ENCODE measurements at places on chromosomes 5 and 9.

- DNase-seq = no peak
These were observed 96.9 kb downstream of the MED27 start for GRCh38 chr9:131982671-131983239.

GRCh38 chr5:127673117-127673800, 24.4 kb downstream of the CTXN3 start:
- no peak for DNase-seq

GRCh38 chr9:74960561-74960960, 7.8 kb upstream of the C9orf40 start:
- DNase-seq = no peak

DNA sequence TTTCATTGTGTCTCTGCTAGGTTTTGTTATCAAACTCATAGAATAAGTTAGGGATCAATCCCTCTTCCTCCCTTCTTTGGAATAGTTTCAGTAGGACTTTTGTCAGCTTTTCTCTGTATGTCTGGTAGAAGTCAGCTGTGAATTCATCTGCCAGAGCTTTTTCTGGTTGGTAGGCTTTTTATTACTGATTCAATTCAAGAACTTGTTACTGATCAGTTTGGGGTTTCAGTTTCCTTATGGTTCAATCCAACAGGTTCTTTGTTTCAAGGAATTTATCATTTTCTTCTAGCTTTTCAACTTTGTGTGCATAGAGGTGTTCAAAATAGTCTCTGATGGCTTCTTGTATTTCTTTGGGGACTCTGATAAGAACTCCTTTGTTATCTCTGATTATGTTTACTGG, 221.7 kb downstream of the FGF10 start:
- DNase-seq = no peak

- DNase-seq = no peak
These were observed 56.1 kb upstream of the ZNF300 start for GRCh38 chr5:150960791-150961396.

GRCh38 chr5:108521011-108521700, 139.3 kb upstream of the FBXL17 start:
- no peak for DNase-seq

- no peak for DNase-seq
These were observed 20.6 kb upstream of the CRB2 start for GRCh38 chr9:123335193-123335985.

DNA sequence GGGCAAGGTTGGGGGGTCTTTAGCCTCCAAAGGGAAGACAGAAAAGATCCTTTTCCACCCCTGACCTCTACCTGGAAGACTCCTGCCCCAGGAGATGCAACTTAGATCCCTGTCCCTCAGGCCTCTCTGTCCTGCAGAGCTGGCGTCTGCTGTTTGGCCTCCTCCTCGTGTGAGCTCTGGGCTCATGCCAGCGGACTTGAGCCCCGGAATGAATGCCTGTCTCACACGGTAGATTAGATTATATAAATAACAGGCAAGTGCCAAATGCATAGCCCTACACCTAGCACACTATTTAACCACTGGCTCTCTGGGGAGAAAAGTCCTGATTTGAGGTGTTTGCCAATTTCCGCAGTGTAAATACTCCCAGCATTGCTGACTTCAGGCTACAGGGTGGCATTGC, 1.4 kb upstream of the WNK2 start:
- no peak for DNase-seq

DNA sequence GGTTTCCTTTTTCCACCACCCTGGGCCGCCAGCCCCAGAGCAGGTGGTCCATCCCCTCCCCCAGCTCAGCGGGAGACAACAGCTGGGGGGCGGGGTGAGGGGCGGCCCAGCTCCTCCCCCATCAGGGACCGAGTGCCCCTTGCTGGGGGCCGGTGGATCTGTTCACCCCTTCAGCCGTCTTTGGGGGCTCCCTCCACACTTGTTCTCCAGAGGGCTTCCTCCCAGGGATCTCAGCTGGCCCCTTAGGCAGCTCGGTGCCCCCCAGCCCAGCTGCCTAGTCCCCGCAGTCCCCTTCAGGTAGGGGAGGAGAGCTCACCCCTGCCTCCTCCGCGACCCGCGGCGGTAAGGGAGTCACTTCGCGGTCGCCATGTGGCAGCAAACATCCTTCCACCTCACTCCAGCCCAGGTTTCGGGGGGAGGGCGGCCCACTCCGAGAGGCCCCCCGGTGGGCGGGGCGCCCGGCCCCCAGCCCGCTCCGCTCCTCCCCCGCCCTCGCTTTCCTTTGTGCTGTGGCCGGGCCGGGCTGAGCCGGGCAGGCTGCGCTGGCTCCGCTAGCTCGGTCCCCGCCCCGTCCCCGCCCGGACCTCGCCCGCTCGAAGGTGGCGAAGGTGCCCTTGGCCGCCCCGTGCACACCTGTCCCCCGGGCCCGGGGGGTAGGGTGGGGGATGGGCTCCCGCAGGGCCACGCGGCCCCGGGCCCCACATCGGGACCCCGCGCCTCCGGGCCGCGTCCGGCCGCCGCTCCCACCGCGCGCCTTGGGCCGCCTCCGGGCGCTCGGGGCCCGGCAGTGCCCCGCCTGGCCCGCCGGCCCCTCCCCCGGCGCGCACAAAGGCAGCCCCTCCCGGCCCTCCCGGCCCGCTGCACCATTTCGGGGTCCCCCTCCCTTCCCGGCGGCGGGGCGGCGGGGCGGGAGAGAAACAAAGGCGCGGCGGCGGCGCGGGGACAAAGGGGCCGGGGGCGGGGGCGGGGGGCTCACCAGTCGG, 683 bp downstream of the DBN1 start:
- DNase-seq = peak; percentile 71

DNA sequence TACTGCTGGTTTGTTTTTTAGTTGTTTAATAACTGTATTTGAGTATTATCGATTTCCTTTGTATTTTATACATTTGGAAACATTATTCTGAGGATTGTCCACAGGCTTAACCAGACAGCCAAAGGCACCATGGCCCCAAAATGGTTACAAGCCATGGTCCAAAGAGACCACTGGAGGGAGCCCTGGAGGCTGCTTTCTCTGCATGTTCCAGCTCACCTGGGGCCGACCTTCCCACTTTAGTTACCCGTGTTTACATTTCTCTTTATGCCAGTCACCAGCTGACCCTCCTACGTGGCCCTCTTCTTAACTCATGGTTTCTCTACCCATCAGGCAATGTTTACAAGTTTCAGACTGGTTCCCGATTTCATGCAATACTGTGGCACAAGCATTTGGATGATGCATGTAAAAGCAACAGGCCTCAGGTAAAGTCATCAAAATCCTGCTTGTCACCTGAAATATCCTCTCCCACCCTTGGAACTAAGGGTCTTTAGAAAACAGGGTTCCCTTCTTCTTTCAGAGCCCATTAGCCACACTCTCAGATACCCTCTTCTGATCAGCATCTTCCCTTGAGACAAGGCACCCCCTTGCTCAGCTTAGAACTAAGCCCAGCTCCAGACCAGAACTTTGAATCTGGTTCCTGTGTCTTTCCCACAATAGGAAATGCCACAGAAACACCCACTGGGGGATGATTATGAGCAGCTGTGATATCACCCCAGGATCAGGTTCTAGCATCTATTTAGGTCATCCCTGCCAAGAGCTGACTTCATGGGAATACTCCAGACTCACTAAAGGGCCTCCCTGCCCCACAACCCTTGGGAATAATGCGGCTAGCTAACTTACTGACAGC, 49.9 kb upstream of the GARNL3 start:
- DNase-seq = peak; percentile 77

DNA sequence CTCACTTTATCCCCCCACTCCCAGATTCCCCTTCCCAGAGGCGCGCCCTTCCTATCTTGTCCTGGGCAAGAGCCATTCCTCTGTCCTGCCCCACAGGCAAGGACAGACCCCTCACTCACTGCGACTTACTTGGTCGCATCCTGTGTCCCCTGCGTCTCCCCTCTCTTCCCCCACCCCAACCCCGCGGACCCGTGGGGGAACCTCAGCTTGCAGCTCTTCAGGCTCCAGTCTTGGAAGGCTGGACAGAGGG, 542 bp downstream of the GGTA1 start:
- no peak for DNase-seq

GRCh38 chr9:3419893-3420292, 105.9 kb downstream of the RFX3 start:
- no peak for DNase-seq

GRCh38 chr5:142254431-142254830, 70.4 kb downstream of the SPRY4 start:
- no peak for DNase-seq

- no peak for DNase-seq
These were observed 145.1 kb upstream of the IRX2 start for GRCh38 chr5:2896371-2897275.

- no peak for DNase-seq
These were observed 5.9 kb upstream of the CSF1R start for GRCh38 chr5:150092159-150092787.
